Activated CD8-positive, alpha-beta memory T cell treated with anti-CD3 and anti-CD28 coated beads for 1 hour (primary cell): ENCODE measurements at places on chromosomes 16 and 17.

GRCh38 chr17:66690166-66690565 lies 144.8 kb upstream of the CACNG5 start:
- no peak for DNase-seq

DNA sequence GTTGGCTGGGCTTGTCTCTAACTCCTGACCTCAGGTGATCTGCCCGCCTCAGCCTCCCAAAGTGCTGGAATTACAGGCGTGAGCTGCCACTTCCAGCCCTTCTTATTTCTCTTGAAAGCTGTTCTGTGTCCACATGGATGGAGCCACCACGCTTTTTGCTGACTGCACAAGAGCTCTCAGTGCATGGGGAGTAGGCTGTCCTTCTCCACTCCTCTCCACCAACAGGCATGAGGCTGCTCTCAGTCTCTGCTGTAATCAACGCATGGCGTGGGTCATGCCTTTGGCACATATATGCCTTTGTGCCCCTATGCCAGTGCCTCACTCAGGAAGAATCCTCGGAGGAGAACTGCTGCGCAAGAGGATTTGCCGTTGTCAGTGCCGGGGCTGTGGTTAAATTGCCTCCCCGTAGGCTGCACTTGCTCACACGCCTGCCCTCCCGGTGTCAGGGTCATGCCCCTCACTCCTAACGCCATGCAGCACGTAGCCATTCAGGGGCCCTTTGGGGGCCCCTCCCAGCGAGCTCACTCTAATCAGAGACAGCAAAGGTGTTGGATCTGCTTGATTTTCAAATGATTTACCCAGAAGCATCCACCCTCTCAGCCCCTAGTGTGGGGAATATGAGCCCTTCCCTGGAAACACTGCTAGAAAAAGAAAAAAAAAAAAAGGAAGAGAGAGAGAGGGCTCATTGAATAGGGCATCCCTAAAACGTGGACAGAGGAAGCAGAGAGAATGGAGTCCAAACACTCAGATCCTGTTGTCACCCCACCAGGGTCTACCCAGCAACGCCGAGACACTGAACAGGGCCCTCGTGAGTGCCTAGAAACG lies 47.5 kb upstream of the ZCCHC14 start:
- DNase-seq: no peak

DNA sequence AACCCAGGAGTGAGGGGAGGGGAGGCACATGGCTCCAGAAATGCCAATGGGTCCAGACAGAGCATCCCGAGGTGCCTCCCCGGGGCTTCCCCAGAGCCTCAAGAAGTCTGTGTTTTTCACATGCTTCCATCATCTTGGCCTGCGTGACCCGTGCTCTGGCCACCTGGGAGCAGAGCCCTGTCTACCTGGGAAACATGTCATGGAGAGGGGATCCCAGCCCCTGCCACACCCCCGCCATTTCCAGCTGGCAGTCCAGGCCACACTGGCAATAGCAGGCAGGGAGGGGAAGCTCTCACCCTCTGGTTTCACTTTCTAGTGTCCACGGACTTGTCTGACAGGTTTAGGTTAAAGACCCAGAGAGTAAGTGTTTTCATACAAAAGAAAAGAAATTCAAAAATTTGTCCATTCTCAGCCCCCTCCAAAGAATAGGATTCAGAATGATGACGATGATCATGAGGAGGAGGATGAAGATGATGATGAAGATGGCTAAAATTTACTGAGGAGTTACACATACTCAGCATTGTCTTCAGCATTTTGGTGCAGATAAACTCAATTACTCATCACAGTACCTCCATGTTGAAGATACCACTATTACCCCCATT lies 9.0 kb downstream of the SMIM5 start:
- no peak for DNase-seq

DNA sequence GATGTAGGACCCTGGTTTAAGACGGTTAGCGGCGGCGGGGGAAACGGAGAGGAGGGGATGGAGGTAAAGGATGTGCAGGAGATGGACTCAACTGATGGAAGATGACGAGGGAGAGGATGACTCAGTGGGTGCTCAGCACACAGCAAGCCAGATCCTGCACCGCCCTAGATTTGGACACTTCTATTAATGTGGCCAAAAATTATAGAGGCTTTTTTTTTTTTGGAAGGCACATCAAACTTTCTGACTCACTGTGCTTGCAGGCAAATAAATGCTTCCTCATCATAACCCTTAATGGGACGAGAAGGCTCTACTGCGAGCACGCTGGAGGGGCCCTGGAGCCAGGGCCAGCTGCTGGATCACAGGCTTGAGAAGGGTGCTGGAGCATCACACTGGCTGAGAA lies 36.0 kb downstream of the RTN4RL1 start:
- no peak for DNase-seq

GRCh38 chr17:72477491-72477890 lies 356.7 kb downstream of the SOX9 start:
- DNase-seq: no peak

- no peak for DNase-seq
These were observed 1.2 kb downstream of the MAF start for GRCh38 chr16:79599256-79599836.

DNA sequence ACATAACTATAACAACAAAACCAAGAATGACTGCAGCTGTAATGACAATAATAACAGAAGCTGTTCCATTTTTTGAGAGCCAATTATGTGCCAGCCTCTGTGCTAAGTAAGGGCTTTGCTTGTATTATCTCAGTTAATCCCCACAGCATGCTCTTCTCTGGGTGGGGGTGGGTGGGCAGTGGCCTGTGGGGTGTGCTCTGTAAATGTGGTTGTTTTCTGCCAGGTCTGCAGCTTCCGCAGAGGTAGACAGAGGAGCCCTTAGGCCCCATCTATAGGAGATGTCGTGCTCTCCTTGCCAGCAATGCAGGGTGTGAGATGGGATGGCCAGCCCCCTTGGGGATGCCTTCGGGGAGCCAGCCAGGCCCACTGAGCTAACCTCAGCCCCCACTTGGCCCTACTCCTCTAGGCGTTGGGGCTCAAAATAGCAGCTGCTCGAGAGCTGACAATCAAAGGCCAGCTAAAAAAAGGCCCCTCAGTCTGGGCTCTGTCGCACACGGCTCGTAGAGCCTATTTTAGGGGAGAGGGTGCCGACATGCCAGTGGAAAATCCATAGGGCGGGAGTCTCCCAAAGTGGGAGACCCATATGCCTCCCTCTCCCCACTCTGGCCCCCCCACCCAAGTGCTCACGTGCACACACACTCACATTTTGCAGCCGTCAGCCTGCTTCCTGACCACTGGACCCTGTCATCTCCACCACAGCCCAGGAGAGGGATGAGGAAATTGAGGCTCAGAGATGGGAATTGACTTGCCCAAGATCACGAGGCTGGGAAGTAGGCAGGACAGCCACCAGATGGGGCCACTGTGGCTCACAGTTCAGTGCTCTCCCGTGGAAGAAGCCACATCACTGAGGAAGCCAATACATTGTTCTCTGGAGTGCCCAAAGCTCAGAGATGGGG lies 15.8 kb downstream of the CDH16 start:
- no peak for DNase-seq

DNA sequence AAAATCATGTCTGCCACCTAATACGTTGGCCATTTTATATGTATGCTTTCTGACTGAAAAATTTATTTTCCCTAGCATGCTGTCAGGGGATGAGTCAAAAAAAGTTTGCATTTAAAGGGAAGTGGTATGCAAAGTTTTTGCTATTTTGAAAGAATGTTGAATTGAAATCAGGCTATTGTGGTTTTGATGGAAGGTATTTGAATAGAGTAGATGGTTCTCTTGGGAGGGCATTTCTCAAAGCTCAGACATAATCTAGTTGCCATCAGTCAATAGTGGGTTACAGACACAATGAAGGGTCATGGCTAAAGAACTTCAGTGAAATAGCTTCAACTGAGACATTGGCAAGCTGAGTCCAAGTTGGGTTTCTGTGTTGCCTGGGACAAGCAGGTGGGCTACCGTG lies 102.4 kb downstream of the MAP2K6 start:
- DNase-seq: no peak
